ENCODE measurements at places on chromosomes 5 and 9. TPM values are rescaled to one million over a fixed set of nuclear protein-coding genes. Genes with fewer than 3 reads are reported as not detected.

Gene PCDHGA9
- total RNA-seq: 0.64 TPM

Gene SEMA4D
- 0.06 TPM for total RNA-seq

Gene ADGRD2
- total RNA-seq: not detected

Gene DIMT1
- total RNA-seq: 39.5 TPM

Gene FBN2
- total RNA-seq: 27.4 TPM

Gene PCDHGB1
- 8.1 TPM for total RNA-seq

Gene RNF180
- 3.1 TPM for total RNA-seq
